Amygdala (tissue), 56 donors: ENCODE measurements at places on chromosomes 2 and 18.

GRCh38 chr18:42087876-42088275, 132.8 kb downstream of the PIK3C3 start:
- no peak for DNase-seq

- no peak for DNase-seq
Observed at GRCh38 chr2:126239320-126239955, 416.5 kb upstream of the GYPC start.

- no peak for DNase-seq
Observed at GRCh38 chr2:241074065-241074818, 27.8 kb downstream of the MTERF4 start.

DNA sequence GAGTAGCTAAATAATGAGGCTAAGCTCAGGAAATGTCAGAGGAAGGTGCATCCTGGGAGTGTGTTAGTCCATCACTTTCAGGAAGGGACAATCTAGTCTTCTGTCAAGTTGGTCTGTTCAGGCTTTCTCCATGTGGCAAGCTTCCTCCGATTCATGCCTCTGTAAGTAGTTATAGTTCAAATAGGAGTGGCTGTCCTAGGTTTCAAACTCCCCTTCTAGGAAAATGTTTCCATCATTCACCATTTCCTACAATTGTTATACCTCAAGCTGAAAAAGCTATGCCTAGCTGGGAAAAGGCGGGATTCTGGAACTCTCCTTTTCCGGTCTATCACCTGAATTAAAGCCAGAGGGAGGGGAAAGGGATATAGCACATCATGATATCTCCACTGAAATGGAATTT, 287.7 kb upstream of the ZSWIM2 start:
- no peak for DNase-seq

- no peak for DNase-seq
Observed at GRCh38 chr2:151181524-151181923, 80.1 kb downstream of the RBM43 start.

DNA sequence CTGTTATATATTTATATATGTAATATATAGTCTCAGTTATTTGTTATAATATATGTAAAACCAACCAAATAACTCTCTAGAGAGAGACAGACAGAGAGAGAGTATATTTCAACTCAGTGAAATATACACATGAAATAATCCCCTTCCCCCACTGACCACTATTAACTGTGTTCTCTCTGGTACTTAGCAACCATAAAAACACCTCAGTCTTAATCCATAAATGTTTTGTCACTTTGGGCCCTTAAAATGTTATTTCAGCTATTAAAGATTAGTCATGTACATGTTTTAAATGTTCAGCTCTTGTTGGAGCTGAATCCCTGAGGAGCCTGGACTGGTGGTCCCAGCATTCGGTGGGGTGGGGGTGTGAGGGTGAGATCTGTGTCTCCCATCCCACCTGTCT, 122.2 kb upstream of the MAP3K20 start:
- DNase-seq: no peak

GRCh38 chr2:12636837-12637581, 79.7 kb upstream of the TRIB2 start:
- no peak for DNase-seq

DNA sequence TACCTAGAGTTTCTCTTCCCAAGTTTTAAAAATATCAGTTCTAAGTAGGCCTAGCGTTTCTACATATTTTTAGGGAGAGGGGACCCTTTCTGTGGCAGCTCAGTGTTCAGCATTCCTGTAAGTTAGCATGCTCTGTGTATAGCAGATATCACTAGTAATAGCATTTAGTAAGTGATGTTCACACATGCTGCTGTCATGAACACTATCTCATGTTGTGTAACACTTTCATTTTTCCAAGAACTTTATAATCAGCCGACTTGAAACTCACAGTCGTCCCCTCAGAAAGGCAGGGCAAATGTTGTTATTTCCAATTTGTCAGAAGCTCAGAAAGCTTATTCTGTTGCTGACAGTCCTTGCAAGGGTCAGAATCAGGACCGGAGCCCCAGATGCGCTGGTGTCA, 267.7 kb downstream of the ALPK2 start:
- DNase-seq: no peak

- no peak for DNase-seq
Observed at GRCh38 chr2:129710670-129711495, 268.6 kb upstream of the RAB6C start.

DNA sequence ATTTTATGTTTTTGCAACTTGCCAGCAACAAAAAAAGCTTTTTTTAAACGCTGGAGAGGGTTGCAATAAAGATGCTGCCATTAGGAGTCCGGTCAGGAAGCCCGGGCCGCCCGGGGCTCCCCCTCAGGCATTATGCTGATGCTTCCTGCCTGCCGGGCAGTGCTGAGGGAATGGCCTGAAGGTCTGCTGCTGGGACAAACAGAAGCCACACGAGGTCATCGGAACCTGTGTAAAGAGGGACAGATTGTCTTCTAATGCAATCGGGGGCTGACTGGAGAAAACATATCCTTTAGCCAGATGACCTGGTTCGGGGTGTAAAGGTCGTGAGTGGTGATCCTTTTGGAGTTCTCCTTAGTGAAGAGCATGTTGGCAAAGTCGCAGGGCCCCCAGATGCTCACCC, 2.3 kb downstream of the IMPA2 start:
- no peak for DNase-seq

DNA sequence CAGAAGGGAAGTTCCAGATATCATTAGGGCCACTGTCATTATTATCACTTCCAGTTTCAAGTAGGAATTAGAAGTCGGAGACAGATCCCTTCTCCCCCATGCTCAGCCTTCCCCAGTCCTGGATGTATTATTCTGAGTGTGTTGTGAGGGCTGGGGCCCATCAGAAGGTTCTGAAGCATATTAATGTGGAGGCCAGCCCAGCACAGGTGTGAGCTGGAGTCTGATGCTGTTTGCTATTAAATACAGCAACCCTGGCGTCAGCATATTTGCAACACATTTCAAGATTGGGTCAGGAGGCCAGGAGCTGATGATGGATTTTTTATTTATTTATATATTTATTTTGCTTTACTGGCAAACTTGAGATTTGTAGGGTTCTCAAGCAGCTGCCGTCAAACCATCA, 195.2 kb downstream of the NRP2 start:
- no peak for DNase-seq

GRCh38 chr2:217462121-217462520, 540.7 kb downstream of the TNS1 start:
- no peak for DNase-seq

DNA sequence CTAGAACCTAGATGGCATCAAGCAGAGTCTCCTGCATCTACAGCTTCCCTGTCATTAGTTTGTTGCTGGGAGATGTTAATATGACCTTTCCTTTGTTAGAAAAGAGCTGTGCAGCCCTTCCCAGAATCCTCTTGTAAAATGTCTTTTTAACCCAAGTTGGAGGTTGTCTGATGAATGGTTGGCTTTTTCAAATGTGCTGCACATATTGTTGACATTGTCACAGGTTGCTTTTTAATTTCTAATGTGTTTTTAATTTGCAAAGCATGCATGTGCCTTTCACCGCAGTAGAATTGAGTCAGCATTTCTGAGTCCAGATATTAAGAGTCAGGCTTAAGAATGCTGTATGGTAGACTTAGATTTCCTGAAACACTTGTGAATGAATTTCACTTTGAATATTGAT, 120.8 kb downstream of the GREB1L start:
- no peak for DNase-seq

GRCh38 chr2:197914778-197915177, 110.4 kb downstream of the PLCL1 start:
- no peak for DNase-seq

DNA sequence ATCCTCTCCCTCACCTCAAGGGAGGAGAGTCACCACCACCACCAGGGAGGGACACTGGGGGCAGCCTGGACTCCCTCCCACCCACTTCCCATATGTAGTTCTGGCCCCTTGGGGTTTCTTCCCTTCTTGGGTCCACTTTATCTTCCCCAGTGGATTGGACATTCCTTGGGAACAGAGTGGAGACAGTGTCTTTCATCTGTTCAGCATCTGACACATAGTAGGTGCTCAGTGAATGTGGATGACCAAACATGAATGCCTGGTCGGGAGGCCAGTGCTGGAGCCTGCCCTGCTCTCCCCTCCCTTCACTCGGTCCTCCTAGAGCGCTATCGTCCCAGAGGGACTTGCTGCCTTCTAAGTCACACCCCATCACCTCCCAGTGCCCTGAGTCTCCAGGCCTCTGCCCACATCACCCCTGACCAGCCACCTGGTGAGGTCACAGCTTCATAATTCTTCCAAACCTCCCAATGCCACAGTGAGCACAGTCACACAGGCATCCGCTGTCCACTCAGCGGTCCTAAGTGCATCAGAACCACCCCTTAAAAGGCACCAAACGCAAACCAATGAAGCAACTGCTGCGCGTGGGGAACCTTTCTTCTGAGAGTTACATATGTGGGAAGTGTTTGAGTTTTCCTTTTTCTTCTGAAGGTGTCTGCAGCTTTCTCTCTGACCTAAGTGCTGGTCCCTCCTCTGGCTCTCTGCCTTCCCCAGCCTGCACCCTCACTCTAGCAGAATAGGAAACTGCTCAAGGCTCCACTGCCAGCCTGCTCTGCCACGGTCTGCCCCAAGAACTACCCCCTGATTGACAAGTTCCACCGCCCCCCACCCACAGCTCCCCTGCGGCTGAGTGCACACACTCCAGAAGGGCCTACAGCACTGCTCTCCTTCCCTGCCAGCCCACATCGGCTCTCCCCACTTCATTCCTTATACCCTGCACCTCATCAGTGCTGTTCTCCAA, 7.2 kb upstream of the SFXN5 start:
- no peak for DNase-seq

DNA sequence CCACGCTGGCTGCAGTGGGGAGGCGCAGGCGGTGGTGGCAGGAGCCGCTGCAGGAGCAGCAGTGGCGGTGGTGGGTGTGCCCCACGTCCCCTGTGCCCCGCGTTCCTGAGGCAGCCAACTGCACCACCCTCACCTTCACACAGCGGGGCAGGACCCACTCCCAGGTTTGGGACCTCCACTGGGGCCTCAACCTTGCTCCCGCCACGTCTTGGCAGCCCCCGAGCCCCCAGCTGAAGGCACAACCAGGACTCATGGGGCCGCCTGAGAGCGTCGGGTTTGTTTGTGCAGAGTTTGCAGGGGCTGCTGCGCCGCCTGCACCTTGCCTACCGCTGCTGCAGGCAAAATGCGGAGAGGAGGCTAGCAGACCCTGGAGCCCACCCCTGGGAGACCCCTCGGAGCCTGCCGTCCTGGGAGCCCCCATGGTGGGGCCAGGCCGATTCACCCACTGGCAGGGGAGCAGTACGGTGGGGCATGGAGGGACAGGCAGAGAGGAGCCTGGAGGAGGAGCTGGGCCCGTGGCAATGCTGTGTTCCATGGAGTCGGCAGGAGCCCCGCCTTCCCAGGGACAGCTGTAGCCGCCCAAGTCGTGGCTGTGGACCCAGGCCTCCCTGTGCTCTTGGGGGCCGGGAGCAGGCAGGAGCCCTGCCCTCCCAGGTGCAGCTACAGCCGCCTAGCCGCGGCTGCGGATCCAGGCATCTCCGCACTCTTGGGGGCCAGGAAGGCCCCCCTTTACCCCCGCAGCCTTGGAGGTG, 14.7 kb upstream of the EML6 start:
- DNase-seq: no peak

- no peak for DNase-seq
Observed at GRCh38 chr2:43408407-43409160, 182.2 kb upstream of the ZFP36L2 start.

DNA sequence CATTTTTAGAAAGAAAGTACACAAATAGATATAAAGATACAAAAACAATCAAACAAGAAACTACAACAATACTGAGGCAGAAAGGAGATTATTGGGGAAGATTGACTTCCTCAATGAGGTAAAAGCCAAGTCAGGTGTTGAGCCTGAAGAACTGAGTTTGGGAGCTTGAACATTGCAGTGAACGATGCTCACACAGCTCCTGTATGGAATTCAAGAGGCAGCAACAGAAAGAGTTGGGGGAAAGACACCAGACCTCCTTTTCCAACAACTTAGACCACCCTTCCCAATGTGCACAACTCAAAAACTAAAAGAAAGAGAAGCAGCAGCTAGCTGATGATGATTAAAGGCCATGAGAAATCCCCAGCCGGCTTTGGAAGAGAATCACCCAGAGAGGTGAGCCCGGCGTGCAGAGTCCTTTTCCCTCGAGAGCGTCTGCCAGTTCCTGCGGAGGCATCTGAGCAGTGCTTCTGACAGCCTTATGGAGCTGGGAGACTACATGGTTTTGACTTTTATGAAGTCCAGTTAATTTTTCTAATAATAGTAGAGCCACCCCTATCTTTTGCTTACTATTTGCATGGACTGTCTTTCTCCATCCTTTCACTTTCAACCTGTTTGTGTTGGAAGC, 106.9 kb upstream of the RFX8 start:
- no peak for DNase-seq

GRCh38 chr2:163709270-163709669, 26.5 kb downstream of the FIGN start:
- no peak for DNase-seq

- no peak for DNase-seq
Observed at GRCh38 chr18:59448546-59448945, 89.5 kb upstream of the LMAN1 start.

DNA sequence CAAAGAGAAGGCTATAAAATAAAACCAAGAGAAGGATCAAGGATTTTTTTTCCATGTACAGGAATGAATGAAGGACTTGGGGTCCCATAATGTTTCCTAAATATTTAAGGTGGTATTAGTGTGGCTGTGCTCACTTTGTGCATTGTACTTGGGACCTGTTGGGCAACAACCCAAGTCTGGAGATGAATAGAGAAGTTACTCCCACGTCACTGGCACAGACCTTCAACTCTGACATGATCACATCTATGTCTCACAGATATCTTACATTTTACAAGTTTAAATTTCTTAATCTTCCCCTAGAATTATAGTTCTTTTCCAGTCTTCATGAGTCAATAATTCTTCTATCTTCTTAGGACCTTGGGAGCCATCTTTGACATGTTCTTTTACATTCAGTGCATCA, 133.4 kb downstream of the PLCL1 start:
- no peak for DNase-seq

DNA sequence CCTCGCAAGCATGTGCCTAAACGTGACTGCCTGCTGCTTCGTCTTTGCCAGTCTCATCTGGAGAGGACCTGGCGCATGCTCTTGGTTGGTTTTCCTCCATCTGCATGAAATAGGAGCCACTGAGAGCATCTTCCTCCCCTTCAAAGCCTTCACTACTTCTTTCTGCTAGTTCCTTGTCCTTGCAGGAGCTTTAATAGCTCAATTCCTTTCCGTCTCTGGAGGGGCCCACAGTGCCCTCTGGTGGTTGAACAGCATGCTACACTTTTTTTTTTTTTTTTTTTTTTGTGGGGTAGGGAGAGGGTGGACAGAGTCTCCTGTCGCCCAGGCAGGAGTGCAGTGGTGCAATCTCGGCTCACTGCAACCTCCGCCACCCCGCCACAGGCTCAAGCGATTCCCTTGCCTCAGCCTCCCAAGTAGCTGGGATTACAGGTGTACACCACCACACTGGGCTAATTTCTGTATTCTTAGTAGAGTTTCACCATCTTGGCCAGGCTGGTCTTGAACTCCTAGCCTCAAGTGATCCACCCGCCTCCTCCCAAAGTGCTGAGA, 59.6 kb downstream of the SP110 start:
- no peak for DNase-seq
